ENCODE measurements at places on chromosomes 1 and 21.

GRCh38 chr1:58156124-58156468 lies 390.4 kb downstream of the OMA1 start:
- no peak for DNase-seq

DNA sequence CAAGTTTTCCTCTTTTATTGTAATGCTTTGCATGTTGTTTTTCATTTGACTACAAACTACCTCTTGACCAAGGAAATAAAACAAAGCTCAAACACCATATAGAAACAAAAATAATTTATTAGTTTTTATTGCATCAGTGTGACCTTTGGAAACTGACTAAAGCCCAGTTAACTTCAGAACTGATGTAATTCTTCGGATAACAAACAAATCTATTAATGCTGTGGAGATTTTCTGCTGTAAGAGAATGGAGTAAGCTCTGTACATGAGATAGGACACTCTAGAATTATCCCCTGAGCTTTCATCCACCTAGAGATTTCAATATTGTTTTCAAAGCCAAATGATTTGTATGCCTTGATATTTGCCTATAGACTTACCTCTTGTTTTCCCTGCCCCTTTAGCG lies 154.0 kb upstream of the KCNK2 start:
- no peak for DNase-seq

GRCh38 chr1:226444901-226445300 lies 37.0 kb upstream of the PARP1 start:
- peak; percentile 12 for DNase-seq

DNA sequence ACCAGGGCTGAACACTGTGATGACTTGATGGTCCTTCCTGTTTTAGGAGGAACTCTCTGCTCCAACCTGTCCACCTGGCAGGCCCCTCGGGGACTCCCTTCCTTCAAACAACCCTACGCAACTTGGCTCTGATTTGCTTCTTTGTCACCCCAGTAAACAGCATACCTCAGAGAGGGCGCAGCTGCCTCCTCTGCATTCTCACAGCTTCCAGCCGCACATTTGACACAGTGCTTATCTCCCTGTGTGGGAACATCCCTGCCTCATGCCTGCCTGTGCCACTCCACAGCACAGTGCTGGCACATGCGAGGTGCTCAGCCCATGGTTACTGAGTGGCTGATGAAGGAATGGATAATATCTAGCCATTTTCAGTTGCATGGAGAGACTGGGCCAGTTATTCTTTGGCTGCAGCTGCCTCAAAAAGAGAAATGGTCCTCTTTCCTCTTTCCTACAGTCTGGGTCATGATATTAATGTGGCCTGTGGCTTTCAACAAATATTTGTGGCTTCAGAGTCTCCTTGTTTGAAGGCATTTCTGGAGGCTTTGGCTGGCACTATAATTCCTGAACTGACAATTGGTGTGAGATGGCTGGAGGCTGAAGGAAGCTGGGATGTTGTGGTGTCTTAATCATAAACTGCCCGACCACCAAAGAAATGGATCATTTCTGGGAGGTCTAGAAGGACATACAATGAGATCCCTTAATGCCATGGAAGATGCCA lies 77.9 kb downstream of the TENT5C start:
- no peak for DNase-seq

DNA sequence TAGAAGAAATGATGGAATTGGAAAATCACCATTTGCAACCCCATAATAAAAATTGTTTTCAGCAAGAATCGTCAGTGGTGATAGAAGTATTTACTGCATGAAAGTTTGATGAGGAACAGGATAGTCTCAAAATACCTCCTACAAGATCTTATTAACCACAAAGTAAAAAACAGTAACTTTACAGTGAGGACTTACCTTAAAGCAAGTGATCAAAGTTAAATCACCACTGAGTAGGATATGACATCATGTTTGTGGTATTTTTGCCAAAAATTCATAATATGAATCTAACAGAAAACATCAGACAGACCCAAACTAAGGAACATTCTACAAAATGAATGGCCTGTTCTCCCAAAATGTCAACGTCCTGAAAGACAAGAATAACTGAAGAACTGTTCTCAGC lies 19.9 kb downstream of the ALDH9A1 start:
- DNase-seq: no peak
